ENCODE measurements at places on chromosomes 1 and 21.

DNA sequence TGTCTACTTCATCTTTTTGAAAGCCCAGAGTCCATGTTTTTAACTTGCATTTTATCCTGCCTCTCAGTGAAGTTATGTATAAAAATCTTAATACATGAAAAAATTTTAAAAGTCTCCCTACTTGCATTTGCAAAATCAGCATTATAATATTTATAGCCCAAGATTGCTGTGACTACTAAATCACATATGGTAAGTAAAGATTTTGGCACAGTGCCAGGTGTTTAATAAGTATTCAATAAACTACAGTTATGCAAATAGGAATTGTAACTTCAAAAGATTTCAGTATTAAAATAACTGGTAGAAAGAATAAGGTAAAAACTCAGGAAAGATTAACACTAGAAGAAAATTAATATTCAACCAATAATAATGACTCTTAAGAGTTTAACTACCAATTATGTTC is 641.7 kb downstream of the LRRIQ3 start:
- no peak for DNase-seq

GRCh38 chr1:184112176-184112948 is 60.8 kb downstream of the TSEN15 start:
- DNase-seq, result no peak

GRCh38 chr1:162008799-162009198 is 14.9 kb downstream of the OLFML2B start:
- no peak for DNase-seq

DNA sequence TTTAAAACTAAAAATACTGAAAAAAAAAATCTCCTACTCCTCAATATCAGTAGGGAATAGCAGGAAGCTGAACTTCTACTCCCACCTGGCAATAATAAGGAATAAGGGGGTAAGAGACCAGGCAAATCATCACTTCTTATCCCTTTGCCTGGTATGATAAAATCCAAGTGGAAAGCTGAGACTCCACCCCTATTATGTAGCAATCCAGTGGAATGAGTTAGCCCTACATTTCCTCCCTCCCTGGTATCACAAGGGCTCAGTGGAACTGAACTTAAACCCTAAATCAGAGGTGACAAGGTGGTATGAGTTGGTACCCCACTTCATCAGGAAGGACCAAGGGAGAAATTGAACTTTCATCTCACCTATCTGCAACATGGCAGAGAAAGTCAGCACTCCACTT is 25.7 kb downstream of the TRIM33 start:
- no peak for DNase-seq

GRCh38 chr1:2856066-2856390 is 54.5 kb upstream of the TTC34 start:
- no peak for DNase-seq

- DNase-seq, result no peak
Observed at GRCh38 chr1:157450106-157450505, 102.2 kb downstream of the FCRL5 start.

- DNase-seq, result no peak
Observed at GRCh38 chr1:206903687-206904086, 6.4 kb downstream of the IL24 start.

GRCh38 chr1:66335125-66335524 is 198.8 kb upstream of the SGIP1 start:
- DNase-seq, result no peak

- no peak for DNase-seq
Observed at GRCh38 chr1:162612606-162613400, 19.5 kb upstream of the DDR2 start.

- DNase-seq, result no peak
Observed at GRCh38 chr21:40795313-40795712, 51.6 kb downstream of the DSCAM start.
